ENCODE measurements at places on chromosomes 7 and 10.

DNA sequence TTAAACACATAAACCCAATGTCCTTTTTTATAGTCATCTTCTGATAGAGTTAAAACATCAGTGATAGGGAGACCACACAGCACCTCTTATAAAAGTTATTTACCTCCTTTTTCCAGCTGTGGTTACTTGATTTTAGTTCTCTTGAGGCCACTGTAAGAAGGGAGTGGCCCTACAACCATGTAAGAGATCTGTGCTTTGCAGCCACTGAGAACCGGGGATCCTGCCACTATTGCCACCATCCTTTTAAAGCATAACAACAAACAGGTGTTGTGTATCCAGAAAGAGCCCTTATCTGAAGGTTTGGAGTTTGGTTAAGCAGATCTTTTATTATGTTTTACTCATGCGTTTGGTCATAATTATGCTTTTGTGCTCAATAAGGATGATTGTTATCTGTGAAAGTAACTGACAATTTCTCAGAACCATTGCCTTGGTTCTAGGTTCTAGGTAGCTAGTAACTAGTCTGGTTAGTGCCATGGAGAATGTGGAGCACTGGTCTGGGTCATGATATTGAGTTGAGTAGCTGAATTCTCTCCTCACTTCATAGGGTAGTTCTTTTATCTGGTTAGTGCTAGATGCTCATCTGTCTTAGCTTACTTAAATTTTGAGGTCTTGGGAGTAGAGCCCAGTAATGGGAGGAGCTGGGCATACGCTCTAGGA is 56.5 kb downstream of the ST7 start:
- DNase-seq = no peak

GRCh38 chr10:101050208-101051069 is 11.3 kb upstream of the KAZALD1 start:
- peak; percentile 33 for DNase-seq

DNA sequence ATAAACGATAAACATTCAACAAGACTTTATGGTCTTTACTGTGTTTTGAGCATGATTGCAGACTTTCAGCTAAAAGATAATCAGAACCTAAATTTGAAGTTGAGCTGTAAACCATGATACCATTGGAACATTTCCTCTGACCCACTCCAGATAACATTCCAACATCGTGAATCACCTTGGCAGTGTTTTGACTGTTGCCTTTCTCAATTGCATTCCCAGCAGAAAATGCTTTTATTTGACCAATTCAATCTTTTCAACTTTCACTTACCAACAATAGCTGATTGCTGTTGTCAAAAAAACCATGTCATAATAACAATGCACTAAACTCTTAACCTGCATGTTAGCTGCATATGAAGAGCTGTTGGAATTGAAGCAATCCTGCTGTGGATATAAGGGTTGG is 165.5 kb downstream of the MDFIC start:
- DNase-seq = no peak

- DNase-seq = peak; percentile 85
Measured at GRCh38 chr7:47458057-47458456, 123.9 kb downstream of the TNS3 start.

GRCh38 chr10:127527891-127528290 is 21.2 kb upstream of the NPS start:
- DNase-seq = no peak

- DNase-seq = no peak
Measured at GRCh38 chr10:43167498-43167889, 29.2 kb downstream of the CSGALNACT2 start.

DNA sequence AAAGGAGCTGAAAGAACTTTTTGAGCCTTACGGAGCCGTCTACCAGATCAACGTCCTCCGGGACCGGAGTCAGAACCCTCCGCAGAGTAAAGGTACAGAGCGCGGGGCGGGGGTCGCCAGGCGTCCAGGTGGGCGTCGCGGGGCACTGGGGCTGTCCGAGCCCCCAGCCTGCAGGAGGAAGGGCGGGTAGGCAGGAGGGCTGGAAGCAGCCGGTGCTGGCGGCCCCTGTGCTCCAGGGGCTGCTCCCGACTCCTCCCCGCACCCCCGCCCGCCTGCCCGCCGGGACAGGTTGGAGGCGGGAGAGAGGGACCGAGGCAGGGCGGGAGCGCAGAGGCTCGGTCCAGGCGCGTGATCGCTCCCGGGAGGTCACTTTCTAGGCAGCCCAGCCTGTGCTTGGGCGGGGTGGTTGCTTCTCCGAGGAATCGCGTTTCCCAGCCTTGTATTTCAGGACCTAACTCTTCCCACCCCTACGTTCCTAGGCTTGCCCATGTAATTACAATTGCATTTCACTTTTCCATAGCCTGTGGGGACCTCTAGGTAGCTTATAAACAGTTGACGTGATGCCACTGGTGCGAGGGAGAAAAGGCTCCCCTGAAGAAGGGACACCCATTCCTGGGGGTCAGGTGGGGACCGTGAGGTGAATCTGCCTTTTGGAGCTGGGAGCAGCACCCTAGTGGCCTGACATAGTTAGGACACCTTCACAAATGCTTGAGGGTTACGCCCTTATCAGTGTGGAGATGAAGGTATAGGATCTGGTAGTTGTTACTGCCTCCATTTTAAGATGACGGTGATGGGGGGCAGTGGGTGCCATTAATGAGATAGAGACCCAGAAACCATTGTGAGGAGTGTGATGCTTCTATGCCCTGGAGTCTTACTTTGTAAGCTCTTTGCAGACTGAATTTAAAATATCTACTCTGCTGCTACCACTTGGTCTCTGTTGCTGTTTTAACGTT is 148.2 kb downstream of the CELF2 start:
- DNase-seq = no peak

DNA sequence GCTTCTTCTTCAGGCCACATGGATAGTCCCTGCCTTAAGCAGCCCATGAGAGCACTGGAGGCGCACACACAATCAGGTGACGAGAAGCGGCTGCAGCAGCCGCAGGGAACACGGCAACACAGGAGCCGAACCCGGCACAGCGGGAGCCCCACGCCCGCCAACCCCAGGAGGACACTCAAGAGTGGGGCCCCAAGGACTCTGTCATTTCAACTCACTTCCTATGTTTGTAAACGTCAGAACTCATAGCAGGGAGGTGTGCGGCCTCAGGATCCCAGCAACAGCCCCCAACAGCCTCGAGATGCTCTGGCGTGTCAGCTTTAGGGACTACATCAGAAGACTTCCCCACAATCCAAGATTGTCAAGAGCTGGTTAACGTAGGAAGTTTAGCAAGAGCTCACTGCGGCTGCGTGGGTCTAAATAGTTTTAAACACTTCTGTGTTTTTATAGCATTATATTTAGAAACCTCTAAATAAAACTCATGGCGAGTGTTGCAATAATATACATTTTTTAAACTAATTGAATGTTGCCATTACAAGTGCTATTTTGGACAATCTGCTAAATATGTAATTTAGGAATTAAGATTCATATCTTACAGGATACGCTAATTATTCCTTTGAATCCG is 123.4 kb downstream of the MAD1L1 start:
- no peak for DNase-seq

- DNase-seq = no peak
Measured at GRCh38 chr10:92846-93245, 42.4 kb upstream of the ZMYND11 start.

DNA sequence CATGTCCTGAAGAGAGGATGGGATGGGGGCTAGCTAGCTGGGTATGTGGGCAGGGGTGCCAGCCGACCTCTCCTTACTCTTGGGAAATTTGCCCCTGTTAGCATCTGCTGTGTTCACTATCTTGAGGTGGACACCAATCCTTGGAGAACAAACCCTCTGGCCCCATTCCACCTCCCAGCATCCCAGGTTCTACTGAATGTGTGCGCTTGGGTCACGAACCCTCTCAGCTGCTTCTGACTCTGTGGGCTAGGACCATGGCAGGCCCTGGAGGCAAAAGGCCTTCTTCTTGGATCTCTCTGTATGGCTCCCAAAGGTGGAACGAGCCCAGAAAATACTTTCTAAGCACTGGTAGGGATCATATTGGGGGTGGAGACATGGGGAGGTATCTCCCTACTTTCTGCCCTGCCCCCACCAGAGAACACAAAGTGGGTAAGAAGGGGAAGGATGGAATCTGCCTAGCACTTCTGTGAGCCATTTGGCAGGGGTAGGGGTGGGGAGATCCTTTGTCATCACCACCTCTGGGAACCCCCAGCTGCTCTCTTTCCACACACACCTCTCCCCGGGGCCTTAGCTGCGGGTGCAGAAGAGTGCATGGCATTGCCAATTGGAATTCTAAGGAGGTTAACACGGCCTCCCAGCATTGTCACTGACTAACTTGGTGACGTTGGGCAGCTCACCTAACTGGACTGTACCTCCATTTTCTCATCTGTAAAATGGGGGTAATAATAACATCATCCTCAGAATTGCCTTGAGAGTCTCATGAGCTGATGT is 7.7 kb downstream of the UNC5B start:
- no peak for DNase-seq

GRCh38 chr10:13705526-13706174 is 118.9 kb downstream of the PRPF18 start:
- no peak for DNase-seq

DNA sequence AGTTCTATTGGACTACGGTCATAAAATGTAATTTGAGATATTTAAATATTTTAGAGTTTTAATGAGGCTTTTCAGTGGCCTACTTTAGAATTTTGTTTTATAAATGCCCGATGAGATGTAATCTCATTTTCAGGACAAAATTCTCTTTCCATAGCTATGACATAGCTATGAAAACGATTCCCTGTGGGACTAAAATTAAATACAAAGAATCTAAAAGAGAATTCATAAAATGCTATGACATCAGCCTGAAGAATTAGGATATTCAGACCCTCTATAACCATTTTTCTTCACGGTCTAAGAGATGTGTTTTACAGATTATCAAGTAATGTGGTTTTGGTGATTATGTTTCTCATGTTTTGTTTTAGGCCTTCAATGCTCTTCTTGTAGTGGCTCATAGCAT is 48.2 kb upstream of the ODAD2 start:
- no peak for DNase-seq

- no peak for DNase-seq
Measured at GRCh38 chr10:3455385-3456334, 283.1 kb upstream of the PITRM1 start.

- DNase-seq = no peak
Measured at GRCh38 chr7:7639847-7640220, 718 bp upstream of the UMAD1 start.

DNA sequence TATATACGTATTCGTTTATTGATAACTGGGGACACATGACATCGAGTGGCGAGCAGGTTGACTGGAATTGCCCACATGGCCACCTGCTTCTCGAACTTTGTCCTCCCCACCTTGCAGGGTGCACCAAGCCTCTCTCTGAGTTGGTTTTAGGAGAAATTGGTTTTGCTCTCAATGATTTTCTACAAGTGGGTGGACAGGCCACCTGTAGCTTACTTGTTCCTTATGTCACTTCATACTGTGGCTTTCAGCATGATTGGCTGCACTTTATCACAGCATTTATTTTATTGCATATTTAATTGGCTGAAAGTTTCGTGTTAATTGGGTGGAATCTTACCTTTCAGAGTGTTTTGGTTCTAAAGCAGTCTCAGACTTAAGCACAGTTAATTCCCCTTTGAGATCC is 215.6 kb upstream of the SHH start:
- no peak for DNase-seq

DNA sequence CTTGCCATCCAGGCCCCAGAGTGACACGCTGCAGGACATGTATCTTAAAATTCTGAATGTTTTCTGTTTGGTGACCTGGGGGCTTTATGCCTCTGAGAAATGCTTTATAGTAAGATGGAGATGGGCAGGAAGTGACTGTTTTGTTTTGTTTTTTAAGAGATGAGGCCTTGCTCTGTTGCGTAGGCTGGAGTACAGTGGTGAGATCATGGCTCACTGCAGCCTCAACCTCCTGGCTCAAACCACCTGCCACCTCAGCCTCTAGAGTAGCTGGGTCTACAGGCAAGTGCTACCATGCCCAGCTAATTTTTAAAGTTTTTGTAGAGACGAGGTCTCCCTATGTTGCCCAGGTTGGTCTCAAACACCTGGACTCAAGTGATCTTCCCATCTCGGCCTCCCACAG is 20.6 kb downstream of the ZNF777 start:
- no peak for DNase-seq

- no peak for DNase-seq
Measured at GRCh38 chr10:125177641-125178640, 17.6 kb upstream of the CTBP2 start.

DNA sequence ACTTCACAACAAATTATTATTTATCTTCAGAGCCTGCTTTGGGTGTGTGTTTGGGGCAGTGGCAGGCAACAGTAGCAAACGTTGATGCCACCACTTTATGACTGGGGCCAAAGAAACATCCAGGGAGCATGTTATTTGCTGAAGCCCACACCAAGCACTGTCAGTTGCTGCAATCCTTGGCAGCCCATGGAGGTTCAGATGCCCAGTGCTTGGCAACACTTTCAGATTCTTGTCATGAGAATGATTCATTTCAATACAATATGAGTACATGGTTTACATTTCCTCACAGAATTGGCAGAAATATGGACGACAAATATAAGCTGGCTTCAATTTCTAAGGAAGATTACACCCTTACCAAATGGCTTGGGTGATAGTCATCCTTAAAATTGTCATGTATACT is 46.5 kb upstream of the GLI3 start:
- DNase-seq = no peak

DNA sequence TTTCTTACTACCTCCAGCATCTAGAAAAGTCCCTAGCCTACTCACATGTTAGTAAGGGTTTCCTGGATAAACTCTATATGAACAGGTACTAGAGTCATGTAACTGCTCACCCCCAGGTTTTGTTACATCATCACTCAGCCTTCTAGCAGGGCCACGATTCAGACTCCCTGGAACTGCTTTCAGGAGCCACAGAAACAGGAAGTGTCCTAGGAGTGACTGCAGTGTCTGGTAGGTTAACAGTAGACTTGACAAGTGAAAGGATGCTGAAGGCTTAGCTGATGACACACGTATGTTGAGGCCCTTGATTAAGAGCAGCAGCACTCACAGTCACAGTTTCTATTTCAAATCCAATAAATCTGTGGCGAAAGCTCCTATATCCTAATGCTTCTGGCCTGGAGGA is 101.2 kb downstream of the DNMBP start:
- no peak for DNase-seq

- DNase-seq = no peak
Measured at GRCh38 chr7:45084901-45085618, 3.7 kb downstream of the NACAD start.

DNA sequence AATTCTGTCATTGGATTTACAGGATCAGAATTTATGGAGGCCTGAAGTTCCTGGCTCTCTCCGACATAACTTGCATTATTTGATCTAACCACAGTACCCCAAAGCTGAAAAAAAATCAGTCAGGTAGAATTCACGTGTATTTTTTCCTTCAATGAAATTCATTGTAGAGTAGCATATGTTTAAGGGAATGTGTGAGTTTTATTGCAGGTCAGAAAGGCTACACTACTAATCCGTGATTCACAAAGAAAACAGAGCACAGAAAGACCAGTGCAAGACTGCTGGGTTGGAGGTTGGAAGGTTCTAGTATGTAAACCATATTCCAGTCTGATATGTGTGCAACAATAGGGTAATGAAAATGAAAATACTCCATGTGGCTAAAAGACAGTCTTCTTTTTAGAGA is 247.0 kb upstream of the FERD3L start:
- no peak for DNase-seq

Data from NCI-H524 (cell line).